ENCODE measurements at places on chromosomes 12 and 14.

GRCh38 chr14:24677956-24678355 is 44.0 kb upstream of the GZMB start:
- DNase-seq: no peak

- DNase-seq: no peak
Observed at GRCh38 chr12:84924981-84925380, 12.4 kb upstream of the SLC6A15 start.

DNA sequence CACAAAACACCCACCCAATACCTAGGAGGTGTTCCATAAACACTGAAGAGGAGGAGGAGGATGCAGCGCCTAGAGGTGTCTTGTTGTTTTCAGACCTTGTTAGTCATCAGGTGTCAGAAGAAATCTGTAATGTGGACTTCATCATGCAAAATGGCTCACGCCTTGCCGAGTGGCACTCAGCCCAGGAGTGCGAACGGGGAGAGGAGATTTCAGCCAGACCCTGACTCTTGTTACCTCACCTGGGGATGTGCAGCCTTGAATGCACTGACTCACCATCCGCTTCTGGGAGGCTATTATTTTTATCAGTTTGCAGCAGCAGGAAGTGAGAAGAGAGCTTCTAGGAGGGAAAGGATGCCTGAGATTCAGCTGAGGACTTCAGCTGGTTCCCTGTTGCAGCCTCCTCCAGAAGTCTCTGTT is 48.2 kb upstream of the PLXNC1 start:
- no peak for DNase-seq

DNA sequence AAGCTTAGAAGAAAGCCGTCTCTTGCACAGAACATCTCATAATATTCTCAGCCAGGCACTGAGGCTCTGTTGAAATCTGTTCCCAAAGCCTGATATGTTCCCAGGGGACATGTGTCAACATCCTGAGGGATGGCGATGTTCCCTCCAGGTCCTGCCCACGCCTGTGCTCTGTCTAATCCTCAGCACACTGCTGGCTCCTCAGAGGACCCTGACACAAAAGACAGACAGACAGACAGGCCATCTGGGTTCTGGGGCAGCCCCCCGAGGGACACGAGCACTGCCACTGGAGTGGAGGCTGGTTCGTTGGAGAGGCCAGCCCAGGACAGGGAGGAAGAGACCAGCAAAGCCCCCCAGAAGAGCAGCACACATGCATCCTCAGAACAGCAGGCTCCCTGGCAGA is 27.8 kb downstream of the CHGA start:
- DNase-seq: no peak

GRCh38 chr12:124501827-124502226 is 65.6 kb downstream of the NCOR2 start:
- no peak for DNase-seq

- DNase-seq: no peak
Observed at GRCh38 chr12:89960011-89960507, 251.4 kb upstream of the ATP2B1 start.

- no peak for DNase-seq
Observed at GRCh38 chr12:5039815-5040214, 3.9 kb upstream of the KCNA5 start.

- no peak for DNase-seq
Observed at GRCh38 chr12:16424531-16424930, 77.1 kb downstream of the MGST1 start.

- DNase-seq: no peak
Observed at GRCh38 chr14:56004786-56005185, 113.4 kb upstream of the PELI2 start.

DNA sequence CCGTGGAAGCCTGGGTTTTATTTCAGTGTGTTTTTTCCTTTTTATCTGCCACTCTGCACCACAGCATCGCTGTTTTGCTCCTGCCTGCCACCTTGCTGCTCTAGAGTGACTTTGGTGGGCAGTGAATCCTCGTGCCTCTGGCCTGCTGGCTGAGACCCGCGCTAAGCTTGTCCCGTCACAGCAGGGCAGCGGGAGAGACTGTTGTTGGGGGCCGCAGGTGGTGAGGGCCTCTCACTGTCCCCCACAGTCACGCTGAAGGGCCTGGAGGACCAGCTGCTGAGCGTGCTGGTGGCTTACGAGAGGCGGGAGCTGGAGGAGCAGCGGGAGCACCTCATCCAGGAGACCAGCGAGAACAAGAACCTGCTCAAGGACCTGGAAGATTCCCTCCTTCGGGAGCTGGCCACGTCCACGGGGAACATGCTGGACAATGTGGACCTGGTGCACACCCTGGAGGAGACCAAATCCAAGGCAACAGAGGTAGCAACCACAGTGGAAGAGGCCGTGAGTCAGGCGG is 55.2 kb downstream of the CCDC92 start:
- DNase-seq: no peak

DNA sequence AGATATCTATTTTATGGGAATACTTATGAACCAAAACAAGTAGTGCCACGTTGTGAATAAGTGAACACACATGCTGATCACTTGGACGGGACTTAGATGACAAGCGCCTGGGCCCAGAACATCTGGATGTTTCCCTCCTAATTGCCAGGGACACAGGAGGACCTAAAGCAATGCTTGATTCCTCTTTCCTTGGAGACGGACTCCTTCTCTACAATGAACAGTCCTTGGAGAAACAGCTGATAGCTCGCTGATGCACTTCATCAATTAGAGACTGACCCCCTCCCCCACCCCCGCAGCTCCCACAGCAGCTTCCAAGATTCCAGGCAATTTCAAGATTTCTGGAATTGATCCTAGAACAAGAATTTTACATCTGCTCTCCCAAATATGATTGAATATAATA is 86.4 kb downstream of the ST8SIA1 start:
- DNase-seq: no peak

DNA sequence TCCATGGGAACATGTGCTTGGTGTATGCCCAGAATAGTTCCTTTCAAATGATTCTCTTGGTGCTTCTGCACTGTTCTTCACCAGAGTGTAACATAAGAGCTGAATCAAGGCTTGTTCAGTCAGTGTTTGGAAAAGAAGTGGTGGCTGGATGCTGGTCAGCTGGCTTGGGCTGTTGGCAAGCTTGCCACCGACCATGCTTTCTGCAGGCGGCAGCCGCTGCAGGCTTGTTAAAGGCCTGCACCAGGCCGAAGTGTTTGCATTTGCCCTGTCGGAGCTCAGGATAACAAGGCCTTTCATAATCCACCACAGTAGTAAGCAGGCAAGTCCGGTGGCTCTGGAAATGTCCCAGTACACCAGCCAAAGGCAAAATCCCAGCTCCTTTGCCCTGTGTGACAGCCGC is 26.9 kb downstream of the DAAM1 start:
- no peak for DNase-seq

DNA sequence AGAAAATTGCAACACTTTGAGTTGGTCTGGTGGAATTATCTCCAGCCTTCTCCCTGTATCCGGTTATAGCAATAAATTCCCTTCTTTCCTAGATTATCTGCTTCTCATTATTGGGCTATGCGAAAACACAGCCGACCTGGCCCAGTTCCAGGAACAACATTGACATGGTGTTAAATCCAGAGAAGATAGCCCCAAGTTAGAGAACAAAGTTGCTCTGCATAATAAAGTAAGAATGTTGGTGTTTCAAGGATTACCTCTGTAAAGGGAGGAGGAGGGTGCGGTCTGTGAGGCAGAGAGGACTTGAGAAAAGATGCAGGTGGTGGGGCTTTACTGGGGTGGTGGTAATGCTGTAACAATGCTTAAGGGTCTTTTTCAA is 12.1 kb downstream of the TCL1A start:
- no peak for DNase-seq

DNA sequence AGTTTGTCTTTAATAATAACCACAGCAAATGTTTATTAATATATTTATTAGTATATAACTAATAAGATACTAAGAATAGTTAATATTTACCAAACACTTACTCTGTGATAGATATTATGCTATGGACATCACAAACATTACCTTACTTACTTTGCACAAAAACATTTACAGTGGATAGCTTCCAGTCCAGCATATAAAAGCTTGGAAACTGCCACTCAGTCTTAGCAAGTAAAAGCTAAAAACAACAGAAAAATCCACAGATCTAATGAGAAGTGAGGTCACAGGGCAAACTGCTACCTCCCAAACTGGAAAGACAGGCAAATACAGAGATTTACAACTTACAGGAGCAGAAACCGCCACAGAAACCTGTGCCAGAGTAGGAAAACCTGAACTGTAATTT is 99.8 kb downstream of the METTL25 start:
- DNase-seq: no peak

DNA sequence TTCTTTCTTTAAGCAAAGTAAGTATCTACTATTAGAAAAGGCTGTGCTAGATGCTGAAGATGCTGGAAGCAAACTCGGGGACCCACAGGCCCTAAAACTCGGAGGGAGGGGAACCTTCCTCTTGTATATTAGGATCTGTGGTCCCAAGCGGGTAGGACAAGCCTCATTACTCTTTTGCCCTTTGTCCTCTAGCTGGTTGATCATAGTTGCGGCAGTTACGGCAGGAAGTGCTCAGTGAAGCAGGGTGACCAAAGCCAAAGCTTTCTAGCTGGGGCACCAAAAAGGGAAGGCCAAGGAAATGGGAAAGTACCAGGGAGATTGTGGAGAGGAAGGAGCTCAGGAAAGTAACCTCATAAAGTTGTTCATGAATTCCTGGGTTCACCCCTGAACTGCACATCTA is 76.3 kb downstream of the SCFD1 start:
- no peak for DNase-seq

GRCh38 chr12:31662176-31662849 is 2.8 kb downstream of the ETFBKMT start:
- no peak for DNase-seq

DNA sequence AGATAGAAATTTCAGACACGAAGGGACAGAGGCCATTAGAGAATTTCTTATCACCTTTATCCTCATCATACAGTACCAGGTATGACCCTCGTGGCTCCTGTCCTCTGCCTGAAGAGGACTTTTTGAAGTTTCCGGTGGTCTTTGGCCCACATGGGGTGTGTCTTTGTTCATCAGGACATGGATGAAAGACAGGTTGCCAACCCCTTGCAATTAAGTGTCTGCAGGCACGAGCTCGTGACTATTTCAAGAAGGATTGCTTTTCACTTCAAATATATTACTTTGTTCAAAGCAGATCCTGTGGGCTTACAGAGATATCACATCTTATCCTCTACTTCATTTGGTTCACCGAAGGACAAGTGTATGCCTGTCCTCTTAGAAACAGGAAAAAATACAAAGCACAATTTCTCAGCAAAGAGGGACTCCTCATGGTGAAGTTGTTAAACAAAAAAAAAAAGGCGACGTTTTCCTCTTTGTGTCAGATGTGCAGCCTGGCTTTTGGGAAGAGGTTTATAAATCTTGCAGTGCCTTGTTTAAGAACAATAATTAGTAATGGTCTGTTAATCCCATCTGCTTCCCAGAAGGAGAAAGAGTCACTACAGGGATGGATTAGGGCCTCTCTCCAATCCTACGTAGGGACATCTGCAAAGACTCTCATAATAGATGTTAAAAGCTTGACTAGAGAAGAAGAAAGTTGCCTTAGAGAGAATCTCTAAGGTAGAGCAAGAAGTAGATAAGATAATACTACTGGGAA is 13.5 kb upstream of the FAM234B start:
- DNase-seq: no peak

DNA sequence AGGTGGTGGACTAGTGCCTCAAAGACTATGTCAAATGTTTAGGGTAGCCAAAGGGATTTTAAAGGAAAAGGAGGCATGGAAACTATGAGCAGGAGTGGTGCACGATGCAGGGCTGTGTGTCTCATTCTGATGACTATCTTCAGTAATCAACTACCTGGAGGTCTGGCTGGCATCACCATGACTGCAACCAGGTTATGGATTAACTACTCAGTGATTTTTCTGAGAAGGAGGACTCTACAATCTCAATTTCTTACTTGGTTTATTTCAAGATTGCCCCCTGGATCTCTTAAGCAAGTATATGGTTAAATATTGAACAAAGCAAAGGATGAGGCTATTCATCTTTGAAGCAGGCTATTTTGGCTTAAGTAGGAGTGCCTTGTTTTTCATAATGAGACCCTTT is 19.2 kb upstream of the EDDM3A start:
- DNase-seq: no peak

DNA sequence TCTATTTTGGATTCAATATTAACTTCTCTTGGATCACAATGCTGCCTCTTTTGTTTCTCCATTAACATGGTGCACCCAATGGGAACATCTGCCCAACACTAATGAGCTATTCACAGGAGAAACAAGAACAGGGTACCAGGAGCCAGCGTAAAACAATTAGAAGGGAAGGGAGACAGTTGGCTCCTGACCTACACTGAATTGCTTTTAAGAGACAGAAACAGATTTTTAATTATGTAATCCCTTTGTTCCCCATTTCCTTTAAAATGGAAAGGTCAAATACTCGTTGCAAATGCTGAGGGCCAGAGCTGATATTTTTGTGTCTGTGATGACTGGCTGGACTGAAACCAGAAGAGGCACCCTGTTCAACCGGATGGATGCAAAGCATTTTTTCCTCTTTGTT is 108.3 kb downstream of the SEC23A start:
- DNase-seq: no peak

DNA sequence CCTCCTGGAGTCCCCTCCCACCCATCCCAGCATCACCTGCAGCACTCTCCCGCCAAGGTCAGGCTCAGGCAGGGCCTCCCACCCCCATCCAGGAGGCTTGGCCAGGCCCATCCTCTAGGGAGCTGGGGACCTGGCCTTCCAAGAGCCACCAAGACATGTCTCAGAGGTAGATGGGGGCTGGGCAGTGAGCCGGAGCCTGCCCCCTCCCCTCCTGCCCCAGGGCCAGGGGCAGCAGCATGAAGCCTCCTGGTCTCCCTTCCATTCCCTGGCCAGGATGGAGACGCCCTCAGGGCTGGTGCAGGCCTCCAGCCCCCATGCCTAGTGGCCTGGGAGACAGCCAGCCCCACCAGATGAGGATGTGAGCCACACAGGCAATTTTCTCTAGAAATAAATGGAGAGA is 69.3 kb upstream of the C14orf180 start:
- DNase-seq: no peak

DNA sequence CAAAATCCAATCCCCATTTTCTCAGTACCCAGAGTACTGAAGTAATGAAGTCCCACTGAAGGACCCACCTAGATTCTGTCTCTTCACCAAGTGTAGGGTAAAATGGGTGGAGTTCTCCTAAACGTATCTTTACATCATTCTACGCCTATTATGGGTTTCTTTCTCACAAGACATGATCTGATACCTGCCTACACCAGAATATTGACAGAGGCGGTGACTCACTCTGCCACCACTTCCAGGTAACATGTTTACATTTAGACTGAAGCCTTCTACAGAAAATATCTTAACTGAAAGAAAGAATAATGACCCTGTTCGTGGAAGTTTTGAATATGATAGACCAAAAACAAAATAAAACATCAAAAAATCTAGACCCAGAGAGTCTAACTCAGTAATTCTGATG is 89.8 kb downstream of the BTG1 start:
- DNase-seq: no peak

DNA sequence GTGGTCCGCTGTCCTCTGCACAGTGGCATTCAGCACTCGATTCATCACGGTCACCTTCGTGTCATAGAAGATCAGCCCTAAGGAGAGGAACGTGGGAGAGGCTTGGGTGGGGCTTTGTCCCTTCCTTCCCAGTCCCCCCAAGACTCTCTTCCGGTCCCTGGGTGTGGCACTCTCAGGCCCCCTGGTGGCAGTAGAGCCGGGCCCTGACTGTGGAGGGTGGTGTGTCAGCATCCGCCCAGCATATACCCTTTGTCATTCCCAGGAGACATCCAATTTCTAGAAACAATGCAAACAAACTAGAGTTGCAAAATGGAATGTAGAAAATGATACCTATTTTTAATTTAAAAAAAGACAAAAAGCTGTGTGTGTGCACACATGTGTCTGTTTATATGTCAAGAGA is 45.0 kb downstream of the TRAFD1 start:
- no peak for DNase-seq

Measured in NCI-H748 treated with DMSO at 0.1 percent for 48 hours (cell line).